Esophagus squamous epithelium (tissue), 5 donors: ENCODE measurements at places on chromosomes 16 and 17.

DNA sequence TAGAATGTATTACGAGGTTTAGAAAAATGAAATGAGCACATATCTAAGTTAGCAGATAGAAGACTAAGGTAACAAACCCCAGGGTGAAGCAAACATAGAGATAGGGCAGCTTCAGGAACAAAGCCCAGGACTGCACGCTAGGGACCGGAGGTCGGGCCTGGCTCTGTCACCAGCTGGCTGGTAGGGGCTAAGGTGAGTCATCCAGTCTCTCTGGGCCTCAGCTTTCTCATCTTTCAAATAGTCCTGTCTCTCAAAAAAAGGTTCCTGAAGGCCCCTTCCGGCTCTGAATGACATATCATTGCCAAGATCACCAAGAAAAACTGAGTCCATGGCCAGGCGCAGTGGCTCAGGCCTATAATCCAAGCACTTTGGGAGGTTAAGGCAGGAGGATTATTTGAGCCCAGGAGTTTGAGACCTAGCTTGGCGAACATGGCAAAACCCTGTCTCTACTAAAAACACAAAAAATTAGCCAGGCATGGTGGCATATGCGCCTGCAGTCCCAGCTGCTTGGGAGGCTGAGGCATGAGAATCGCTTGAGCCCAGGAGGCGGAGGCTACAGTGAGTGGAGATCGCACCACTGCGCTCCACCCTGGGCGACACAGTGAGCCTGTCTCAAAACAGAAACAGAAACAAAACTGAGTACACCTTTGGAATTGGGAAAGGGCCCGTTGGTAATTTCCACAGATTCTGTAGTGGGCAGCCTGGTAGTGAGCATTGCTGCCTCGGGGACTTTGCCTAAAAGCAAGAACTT, 26.0 kb downstream of the PKD1L3 start:
- DNase-seq, result no peak

GRCh38 chr17:79992649-79993389, 42.9 kb downstream of the TBC1D16 start:
- no peak for DNase-seq

GRCh38 chr17:63973930-63974593, 1.3 kb upstream of the SCN4A start:
- DNase-seq, result no peak

- DNase-seq, result no peak
Observed at GRCh38 chr16:82715833-82716232, 89.1 kb downstream of the CDH13 start.

DNA sequence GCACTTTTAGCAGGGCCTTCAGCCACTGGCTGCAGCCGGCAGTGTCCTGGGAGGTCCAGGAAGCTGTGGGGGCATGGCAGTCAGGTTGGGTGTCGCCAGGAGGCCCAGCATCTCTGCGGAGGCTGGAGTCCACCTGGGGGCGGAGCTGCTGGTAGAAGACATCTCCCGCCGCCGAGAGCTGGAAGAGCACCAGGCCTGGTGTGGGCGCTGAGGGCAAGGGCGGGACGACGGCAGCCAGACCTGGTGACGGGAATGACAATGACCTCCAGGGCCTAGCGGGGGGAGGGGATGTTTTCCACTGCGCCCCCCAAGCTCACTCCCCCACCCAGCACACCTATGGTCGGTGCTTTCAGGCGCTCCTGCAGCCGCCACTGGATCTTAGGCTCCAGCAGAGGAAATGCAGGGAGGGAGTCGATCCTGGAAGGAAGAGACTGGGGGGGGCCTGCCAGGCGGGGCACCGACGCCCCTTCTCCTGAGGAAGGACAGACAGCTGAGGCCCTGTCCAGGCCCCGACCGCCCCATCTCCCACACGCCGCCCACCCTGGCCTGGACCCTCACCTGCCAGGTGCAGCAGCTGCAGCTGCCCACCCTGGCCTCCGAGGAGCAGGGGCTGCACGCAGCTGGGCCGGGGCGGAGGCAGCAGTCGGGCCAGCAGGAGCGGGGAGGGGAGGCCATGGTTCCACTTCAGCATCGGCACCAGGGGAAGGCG, 7.1 kb downstream of the TAF1C start:
- no peak for DNase-seq

DNA sequence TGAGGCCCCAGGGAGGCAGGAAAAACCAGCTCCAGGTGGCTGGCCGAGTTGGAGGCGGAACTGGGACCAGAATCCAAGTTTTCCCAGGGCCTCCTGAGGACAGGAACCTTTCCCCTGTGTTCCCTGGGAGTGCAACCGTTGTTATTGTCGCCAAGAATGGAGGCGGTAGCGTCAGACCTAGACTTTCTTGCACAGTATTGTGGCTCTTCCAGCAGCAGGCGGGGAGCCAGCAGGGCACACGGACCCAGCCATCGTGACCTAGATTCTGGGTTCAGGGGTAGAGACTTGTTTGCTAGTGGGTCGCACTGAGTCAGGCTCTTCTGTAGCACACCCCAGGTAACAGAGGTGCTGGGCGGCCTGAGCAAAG, 667 bp upstream of the KIF19 start:
- no peak for DNase-seq

- DNase-seq, result no peak
Observed at GRCh38 chr16:46857368-46857945, 26.5 kb upstream of the C16orf87 start.

DNA sequence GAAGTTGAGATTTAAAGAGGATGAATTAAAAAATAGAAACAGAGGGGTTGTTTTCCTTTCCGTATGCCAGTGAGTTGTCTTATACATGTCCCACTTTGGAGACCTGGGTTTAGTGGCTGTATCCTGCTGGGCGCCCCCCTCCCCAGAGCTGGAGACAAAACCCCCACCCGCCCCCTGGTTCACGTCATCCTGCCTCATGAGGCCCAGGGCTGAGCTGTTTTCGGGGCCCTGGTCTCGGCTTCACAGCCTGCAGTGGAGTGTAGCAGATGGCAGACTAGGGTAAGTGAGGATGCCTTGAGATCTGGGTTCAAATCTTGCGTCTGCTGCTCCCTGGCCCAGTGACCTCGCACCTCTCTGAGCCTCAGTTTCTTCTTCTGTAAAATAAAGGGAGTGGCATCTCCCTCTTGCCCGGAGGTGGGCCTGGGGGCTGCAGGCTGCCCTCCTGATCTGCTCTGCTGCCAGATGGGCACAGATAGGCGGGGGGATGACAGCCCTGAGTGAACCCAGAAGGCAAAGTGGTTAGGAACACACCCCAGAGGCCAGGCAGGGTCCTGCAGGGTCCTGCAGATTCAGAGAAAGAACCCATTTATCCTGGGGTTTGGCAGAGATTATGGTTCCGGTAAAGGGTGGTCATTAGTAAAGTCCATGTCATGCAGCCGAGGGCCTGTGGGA, 45.1 kb downstream of the SOCS3 start:
- DNase-seq, result no peak

DNA sequence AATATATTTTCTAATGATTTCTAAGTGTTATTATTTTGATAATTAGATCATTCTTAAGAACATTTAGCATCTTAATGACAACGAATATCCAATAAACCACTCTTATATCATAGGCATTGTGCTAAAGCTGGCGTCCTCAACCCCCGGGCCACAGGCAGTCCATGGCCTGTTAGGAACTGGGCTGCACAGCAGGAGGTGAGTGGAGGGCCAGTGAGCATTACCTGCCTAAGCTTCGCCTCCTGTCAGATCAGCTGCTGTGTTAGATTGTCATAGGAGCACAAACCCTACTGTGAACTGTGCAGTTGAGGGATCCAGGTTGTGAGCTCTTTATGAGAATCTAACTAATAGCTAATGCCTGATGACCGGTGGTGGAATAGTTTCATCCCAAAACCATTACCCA, 3.7 kb downstream of the DUXB start:
- no peak for DNase-seq

GRCh38 chr16:86611525-86611855, 33.1 kb downstream of the FOXL1 start:
- no peak for DNase-seq

GRCh38 chr17:72816406-72816805, 276.1 kb downstream of the SLC39A11 start:
- no peak for DNase-seq

GRCh38 chr17:73551759-73552158, 92.5 kb downstream of the SDK2 start:
- no peak for DNase-seq

DNA sequence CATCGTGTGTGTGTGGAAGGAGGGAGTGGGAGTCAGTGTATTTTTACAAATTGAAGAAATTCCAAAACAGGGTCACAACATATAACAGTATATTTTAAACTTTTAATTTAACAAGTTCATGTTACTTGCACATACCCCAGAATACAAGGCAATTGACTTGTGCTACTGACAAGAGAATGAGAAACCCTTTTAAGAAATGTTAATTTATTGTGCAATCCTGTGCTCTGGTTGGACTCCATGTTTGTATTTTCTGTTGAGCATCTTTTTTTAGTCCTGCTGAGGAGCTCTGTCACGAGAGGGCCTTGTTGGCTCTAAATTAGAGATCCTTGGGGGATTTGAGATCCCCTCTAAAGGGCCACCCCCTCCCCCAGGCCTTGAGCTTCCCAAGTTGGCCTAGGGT, 1.1 kb upstream of the EMP2 start:
- DNase-seq, result no peak

DNA sequence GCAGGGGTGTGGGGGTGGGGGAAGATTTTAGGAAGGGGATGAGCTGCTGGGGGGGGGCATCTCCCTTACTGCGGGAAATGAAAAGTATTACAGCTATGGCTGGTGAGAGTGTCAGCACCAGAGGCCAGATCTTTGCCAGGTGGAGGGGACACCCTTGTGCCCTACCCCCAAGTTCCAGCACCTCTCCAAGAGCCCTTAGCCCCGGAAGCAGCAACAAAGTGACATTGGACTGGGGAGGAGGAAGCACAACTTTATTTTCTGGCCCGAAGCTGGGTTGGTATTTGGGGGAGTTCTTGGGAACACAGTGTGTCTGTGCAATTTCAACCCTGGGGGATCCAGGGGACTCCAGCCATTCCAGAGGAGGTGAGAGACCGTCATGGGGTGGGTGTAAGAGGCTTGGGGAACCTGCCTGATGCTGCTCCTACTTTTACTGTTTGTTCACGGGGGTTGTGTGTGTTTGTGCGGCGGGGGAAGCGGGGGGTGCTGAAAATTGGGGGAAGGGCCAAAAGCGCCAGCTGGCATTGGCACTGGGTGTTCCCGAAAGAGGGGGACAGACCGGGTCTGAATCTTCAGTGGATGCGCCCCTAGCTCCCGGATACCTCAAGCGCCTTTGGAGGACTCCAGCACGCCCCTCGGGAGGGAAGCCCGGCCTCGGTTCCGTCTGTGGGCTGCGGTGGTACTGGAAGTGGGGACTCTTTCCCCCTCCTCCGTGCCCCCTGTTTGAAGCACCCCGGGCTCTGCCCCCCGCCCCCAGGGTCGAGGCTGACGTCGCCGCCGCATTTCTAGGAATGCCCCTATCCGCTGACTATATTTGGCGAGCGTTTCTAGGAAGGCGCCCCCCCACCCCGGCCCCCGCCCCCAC, 230.3 kb downstream of the MRTFB start:
- DNase-seq, result no peak
